ENCODE measurements at places on chromosomes 7 and 10.

DNA sequence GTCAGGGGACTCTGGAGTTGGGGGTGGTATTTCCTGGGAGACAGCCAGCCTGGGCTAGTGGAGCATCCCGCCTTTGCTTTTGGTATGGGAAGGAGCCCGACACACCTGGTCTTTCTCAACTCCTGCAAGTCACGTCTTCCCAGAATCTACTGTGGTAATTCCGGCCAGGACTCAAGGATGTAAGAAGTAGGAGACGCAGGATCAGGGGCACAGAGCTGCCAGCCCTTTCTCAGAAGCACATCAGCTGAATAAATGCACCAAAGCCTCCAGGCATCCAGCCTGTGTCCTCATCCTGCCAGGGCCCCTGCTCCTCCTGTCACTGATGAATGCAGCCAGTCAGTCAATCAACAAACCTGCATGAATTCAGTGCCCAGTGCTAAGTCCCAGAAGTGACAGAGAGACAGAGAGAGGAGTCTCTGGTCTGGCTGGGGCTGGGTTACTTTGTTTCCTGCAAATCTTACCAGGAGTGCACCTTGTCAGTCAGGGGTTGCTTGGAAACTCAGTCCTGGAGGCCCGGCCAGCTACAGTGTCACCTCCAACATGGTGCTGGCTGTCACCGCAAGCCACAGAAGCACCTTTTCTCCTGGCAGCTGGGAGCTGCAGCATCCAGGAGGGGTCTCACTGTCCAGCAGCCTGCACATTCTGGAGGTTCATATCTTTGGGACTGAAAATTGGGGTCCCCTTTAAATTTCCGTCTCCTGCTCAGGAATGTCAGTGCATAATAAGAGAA, 101.8 kb downstream of the PTPRE start:
- no peak for DNase-seq

DNA sequence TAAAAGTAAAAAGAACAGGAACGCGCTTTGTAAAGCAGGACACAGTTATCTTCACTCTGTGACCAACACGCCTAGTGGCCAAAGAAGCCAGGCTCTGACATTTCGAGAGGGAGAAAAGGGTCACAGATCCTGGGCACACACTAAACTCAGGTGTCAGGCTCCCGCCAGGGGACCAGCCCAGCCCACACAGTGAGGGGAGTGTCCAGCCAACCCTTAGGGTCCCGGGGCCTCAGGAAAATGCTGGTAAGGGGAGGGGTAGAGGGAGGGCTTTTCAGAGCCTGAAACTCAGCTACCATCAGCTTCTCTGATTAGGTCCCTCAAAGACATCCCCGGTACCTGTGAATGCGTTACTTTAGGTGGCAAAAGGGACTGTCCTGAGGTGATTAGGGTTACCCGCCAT, 16.6 kb downstream of the ANXA11 start:
- DNase-seq = no peak

- no peak for DNase-seq
Observed at GRCh38 chr10:106682175-106682574, 482.3 kb downstream of the SORCS1 start.

DNA sequence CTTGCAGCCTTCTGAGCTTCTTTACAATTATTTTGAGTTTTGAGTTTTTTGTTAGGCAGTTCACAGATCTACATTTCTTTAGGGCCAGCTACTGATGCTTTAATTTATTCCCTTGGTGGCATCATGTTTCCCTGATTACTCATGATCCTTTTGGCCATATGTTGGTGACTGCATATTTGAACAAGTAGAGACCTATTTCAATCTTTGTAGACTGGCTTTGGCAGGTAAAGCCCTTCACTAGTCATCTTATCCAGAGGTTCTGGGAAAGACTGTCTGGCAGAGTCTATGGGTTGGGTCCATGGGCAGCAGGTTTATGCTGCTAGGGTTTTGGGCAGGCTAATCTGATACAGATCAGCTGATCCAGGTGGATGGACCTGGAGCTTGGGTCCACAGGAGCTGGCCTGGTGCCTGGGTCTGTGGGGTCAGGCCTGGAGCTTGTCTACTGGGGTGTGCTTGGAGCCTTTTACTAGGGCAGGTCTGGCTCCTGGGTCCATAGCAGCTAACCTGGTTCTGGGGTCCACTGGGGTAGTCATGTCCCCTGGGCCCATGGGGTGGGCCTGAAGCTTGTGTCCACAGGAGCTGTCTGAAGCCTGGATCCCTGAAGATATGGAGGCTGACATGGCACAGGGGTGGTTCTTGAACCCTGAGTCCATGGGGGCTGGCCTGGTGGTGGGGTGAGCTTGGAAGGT, 72.7 kb downstream of the GPR85 start:
- DNase-seq = no peak

DNA sequence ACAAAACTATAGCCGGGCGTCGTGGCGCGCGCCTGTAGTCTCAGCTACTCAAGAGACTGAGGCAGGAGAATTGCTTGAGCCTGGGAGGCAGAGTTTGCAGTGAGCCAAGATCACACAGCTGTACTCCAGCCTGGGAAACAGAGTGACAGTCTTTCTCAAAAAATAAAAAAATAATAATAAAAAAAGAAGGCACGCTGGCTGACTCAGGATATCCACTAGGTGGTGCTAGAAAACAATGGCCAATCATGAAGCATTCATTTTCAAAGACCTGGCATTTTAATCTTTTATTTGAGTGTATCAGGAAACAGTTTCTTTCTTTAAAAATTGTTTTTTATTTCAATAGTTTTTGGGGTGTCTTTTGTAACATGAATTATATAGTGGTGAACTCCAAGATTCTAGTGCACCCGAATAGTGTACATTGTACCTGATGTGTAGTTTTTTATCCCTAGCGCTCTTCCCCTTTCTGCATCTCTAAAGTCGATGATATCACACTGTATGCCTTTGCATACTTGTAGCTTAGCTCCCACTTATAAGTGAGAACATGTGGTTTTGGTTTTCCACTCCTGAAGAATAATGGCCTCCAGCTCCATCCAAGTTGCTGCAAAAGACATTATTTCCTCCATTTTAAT, 88.6 kb downstream of the LYZL1 start:
- DNase-seq = peak; percentile 28

- no peak for DNase-seq
Observed at GRCh38 chr10:71473671-71474599, 77.2 kb downstream of the CDH23 start.

DNA sequence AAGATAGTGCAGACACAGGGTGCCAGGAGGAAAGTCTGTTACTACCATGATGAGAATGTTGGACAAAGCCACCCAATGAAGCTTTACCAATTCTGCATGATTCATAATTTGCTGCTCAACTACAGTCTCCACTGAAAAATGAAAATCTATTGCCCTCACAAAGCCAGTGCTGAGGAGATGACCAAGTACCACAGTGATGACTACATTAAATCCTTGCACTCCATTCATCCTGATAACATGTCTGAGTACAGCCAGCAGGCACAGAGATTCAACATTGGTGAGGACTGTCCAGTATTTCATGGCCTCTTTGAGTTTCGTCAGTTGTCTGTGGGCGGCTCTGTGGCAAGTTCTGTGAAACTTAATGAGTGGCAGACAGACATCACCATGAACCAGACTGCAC, 144.0 kb downstream of the PLCE1 start:
- no peak for DNase-seq

DNA sequence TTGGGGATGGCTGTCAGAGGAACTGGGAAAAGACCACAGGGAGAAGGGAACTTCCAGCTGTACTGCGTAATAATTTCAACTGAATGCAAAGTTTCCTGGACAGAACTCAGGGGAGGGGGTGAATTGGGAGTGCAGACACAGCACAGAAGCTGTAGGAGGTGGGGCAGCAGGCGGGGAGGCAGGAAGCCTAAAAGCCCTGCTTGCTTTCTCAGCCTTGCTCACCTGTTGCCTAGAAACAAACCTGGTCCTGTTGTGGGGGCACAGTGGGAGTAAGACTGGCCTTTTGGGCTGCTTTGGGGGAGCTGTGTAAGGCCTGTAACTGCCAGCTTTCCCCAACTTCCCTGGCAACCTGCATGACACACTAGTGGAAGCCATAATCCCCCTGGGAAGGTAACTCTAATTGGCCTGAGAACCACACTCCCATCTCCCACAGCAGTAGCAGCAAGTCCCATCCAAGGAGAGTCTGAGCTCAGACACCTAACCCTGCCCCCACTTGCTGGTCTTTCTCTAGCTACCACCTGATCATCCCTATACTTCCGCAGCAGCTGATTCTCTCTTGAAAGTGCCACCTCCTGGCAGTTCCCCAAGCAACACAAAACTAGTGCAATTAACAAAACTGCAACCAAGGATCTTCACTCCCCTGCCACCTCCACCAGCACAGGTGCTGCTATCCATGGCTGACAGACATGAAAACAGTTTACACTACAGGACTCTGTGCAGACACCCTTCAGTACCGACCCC, 1239.3 kb downstream of the SORCS1 start:
- no peak for DNase-seq

DNA sequence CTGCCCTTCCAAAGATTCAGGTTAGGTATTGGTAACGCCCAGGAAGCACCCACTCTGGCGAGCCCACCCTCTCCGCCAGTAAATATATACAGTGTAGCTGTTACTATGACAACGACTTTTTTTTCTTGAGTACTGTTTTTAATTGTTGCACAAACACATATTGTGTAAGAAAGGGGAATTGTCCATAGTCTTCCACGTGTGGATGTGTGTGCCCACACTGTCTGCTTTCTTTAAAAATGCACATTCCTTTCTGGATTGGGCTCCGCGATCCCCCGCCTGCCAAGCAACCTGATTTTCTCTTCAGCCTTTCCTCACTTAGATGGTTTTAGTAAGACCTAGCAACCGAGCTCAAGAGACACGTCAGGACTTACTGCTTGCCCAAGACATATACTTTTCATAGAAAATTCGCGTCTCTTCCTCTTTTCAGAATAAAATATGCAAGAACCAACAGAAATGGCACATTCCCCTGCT, 247.8 kb downstream of the EBF3 start:
- no peak for DNase-seq

- DNase-seq = no peak
Observed at GRCh38 chr10:29763396-29763795, 128.6 kb upstream of the SVIL start.

GRCh38 chr10:103602028-103602851, 108.7 kb downstream of the NEURL1 start:
- DNase-seq = no peak

DNA sequence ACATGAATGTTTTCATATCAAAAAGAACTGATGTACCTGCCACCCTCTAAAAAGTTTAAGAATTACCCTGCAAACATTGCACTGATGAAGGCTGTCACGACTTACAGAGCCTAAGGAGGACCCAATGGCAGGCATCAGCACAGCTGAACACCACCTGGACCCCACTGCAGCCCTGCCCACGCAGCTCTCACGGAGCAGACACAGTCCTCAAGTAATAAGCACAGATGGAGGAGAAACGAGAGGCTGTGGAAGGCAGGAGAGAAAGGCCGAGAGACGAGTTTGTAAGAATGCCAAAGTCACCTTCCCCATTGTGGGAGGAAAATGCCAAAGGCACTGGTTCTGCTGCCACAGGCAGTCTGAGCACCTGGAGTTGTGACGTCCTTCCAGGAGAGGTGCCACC, 135.0 kb downstream of the DLG5 start:
- no peak for DNase-seq

DNA sequence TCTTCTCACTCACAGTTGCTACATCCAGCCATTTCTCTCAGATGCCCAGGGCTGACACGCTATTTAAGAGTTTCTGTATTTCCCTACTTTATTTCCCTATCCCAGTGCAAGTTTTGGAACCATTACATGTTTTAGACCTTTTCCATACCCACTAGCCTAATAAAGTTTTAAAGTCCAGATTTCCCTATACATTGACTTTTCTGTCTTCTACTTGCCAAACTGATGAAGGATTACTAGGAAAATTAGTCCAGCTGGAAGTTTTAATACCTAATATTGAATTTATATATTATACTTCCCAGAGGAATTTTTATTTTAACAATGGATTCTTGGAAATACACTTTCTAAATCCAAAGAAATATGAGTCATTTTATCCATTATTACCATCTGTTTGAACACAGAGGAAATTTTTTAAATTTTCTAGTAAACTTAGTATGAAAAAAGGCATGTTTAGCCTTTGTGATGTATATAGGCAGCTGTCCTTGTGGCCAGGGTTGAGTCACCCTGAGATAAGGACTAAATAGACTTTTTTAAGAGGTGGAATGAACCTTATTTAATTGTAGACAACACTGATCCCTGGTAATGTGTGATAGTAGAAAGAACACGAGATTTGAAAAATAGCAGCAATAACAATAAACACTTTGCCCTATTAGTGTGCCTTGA, 205.0 kb downstream of the TFEC start:
- no peak for DNase-seq

GRCh38 chr7:8015100-8015745, 46.6 kb downstream of the GLCCI1 start:
- no peak for DNase-seq

- DNase-seq = no peak
Observed at GRCh38 chr10:31952066-31952465, 23.4 kb upstream of the ARHGAP12 start.

DNA sequence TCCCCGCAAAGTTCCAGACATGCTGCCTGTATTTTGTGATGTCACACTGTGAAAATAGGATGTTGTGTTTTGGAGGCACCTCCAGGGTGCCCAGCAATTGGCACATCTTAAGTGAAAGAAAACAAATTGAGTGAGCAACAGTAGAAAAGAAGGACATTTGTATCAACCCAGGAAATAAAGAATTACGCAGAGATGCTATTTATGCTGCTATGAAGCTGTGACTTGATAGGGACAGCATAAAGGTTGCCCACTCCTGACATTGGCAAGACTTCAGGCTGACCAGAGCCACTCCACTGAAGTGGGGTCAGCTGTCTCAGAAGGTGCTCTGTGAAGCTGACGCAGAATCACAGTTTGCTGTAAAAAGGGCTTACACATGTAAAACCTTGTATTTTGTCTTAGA, 729.9 kb upstream of the GALNT17 start:
- no peak for DNase-seq

GRCh38 chr7:29508608-29509007, 55.0 kb upstream of the PRR15 start:
- no peak for DNase-seq

DNA sequence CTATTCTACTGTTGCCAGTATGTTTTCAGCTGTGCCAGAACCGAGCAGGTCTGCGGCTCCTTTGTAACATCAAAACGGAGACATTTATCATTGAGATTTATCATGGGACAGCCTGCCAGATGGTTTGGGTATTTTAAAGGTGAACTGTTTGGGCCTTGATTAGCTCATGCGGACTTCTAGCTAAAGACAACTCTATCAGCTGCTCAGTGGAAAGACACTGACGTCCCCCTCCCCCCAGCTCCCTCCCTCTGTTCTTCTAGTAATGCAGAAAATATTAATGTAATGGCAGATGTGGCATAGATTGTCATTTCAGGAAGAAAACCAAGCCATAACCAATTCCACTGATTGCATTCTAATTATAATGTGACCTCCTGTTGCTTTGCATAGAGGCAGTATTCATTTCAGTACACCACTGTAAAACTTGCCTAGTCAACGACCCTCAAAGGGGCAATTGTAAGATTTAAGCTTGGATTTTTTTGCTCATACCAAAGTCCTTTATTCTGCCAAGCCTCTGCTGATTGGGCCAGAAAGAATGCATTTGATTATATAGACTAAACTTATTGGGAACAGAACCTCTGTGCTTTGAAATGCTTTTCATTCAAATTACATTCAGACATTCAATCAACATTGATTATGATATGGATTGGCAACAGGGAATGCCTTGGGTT, 966.8 kb downstream of the LRMDA start:
- DNase-seq = no peak

- no peak for DNase-seq
Observed at GRCh38 chr7:48183370-48183743, 12.1 kb downstream of the ABCA13 start.
